ENCODE measurements at places on chromosomes 5 and 9.

DNA sequence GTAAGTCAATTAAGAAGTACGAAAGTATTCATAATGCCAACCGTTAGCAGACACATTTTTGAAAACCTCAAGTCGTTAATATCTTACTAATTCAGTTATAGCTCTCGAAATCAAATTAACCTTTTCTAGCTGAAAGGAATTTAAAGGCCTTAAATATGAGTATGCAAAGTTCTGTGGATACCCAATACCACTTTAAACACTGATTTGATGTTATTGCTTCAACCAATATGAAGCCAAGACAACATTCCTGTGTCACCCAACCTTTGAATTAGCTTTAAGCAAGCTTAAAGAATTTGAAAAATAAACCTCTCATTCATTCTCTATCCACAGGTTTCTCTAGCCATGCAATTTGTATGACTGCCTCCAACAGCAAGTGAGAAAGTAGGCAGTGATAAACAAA lies 204.5 kb downstream of the MCTP1 start:
- no peak for DNase-seq

DNA sequence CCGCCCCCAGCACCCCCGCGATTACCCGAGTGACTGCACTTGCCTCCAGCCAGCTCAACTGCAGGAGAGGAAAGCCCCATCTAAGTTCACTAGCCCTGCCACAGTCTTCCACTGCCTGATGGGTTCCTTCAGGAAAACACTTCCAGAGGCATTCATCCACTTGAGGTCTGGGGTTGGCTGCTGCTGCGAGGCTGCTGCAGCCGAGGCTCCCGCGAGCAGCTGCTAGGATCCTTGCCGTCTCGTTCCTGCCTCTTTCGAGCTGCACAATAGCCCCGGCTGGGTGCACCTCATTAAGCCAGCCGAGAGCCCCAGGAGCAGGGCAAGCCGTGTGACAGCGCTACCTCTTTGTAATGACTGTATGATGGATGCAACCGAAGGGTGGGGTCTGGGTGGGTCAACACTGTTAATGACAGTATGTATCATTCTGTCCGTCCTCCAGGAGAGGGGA lies 24.2 kb upstream of the ELAVL2 start:
- no peak for DNase-seq

DNA sequence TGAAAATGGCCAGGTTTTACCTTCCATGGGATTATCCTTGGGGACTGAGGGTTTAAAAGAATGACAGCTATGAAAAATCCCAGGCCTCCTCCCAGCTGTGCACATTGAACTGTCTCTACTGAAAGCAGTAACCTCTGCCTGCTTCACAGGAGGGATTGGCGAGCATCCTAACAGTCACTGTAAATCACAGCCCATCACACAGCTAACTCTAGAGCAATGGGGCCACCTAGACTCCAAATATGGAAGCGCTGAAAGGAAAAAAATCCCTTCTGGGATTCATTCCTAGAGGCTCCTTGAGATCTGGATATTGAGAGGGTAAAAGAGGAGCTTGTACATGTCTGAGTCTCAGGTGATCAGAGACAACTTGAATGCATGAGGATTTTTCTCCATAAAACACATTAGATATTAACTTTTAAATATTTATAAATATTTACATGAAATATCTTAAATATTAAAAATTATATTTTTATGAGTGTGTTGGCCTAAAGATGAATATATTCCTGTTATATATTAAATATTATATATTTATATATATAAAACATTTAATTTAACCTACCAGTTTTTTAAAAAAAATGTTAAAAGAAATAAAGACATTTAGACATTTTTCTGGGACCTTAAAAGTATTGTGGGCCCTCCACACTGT lies 133.8 kb upstream of the SLC24A2 start:
- no peak for DNase-seq

- DNase-seq = no peak
Measured at GRCh38 chr9:121813519-121814210, 162.2 kb downstream of the DAB2IP start.

- DNase-seq = no peak
Measured at GRCh38 chr9:116099821-116100220, 53.8 kb upstream of the PAPPA start.

GRCh38 chr5:141742866-141743851 lies 61.1 kb upstream of the ARAP3 start:
- DNase-seq = no peak

- no peak for DNase-seq
Measured at GRCh38 chr5:50968356-50969149, 302.1 kb downstream of the PARP8 start.

GRCh38 chr5:74540622-74541021 lies 99.9 kb downstream of the ENC1 start:
- DNase-seq = no peak

- no peak for DNase-seq
Measured at GRCh38 chr5:180140571-180140970, 68.4 kb downstream of the RASGEF1C start.

- DNase-seq = no peak
Measured at GRCh38 chr5:102996011-102996575, 123.8 kb downstream of the GIN1 start.

- DNase-seq = no peak
Measured at GRCh38 chr5:145509336-145510136, 325.6 kb downstream of the PRELID2 start.

DNA sequence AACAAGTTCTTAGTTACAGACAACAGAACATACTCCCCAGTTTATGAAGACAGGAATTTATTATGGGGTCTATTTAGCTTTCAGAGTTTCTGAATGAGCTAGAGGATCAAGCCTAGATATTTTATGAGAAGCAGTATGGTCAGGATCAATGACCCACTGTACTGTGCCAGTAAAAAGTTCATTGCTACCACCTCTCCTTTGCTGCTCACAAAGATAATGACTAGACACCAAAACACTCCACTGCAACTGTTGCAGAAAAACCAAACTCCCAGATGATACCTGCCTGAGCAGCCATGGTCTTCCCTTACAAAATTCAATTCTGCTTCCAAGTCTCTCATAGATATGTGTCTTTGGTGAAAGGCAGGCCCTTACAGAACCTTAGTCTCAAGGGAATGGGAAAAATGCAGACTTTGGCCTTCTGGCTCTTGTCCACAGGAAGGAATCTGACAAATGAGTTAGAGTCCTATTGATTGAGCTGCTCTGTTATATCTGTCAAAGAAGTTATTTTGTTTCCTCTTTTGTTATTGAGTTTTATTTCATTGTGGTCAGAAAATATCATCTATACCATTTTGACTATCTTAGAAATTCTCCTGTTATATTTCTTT lies 74.7 kb upstream of the RASGRF2 start:
- DNase-seq = no peak

DNA sequence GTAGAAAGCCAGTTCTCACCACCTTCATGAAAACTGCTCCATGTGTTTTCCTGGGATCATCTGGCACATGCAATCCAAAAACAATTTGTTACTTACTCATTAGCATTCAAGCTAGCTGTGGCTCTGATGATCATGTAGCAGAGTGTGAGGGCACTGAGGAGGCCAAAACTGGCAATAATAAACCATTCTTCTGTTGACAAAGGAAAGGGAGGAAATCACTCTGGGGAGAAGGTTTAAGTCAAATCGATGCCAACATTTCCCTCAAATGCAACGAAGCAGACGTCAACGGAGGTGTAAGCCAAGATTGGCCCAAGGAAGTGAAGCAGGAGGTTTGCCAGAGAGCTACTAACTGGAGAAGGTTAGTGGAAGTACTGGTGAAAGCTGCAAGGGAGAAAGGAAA lies 55.7 kb upstream of the TBC1D9B start:
- no peak for DNase-seq

- no peak for DNase-seq
Measured at GRCh38 chr5:176754376-176754973, 55.9 kb upstream of the UNC5A start.

- DNase-seq = peak; percentile 86
Measured at GRCh38 chr5:148474025-148474511, 90.3 kb downstream of the FBXO38 start.

GRCh38 chr5:62718324-62718723 lies 139.7 kb downstream of the LRRC70 start:
- DNase-seq = no peak
